ENCODE measurements at places on chromosomes 4 and X. TPM values are rescaled to one million over a fixed set of nuclear protein-coding genes. Genes with fewer than 3 reads are reported as not detected.

USP26 gene
- not detected for total RNA-seq

SASH3 gene
- total RNA-seq = 45.4 TPM

HTRA3 gene
- 7.1 TPM for total RNA-seq

JCHAIN gene
- 77.5 TPM for total RNA-seq

DMRTC1B gene
- total RNA-seq = not detected

NSG1 gene
- total RNA-seq = 4.5 TPM

C1GALT1C1 gene
- total RNA-seq = 31.7 TPM

- H3K4me3 ChIP-seq = no peak overlapping the region
- no peaks in the 10 kb centered on the region for H3K36me3 ChIP-seq
- H3K27ac ChIP-seq = no peak overlapping the region
- H3K4me1 ChIP-seq = no peaks in the 10 kb centered on the region
- H3K27me3 ChIP-seq = no peaks in the 10 kb centered on the region
- no peak for DNase-seq
Observed at GRCh38 chrX:130523460-130524394, 121.9 kb downstream of the RBMX2 start.

DNA sequence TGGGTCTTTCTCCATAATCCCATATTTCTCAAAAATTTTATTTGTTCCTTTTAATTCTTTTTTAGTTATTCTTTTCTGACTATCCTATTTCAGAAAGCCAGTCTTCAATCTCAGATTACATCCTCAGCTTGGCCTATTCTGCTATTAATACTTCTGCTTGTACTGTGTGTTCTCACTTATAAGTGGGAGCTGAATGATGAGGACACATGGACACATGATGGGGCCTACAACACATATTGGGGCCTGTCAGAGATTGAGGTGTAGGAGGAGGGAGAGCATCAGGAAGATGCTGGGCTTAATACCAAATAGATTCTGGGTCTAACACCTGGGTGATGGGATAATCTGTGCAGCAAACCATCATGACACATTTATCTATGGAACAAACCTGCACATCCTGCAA is 82.3 kb downstream of the MAGEE1 start:
- no peaks in the 10 kb centered on the region for H3K4me1 ChIP-seq
- no peak overlapping the region for H3K4me3 ChIP-seq
- no peaks in the 10 kb centered on the region for H3K27me3 ChIP-seq
- H3K27ac ChIP-seq = no peak overlapping the region

GRCh38 chrX:132671229-132671641 is 182.4 kb upstream of the MBNL3 start:
- no peak for DNase-seq
- no peak overlapping the region for H3K4me3 ChIP-seq
- no peaks in the 10 kb centered on the region for H3K27me3 ChIP-seq
- no peaks in the 10 kb centered on the region for H3K4me1 ChIP-seq
- H3K27ac ChIP-seq = no peak overlapping the region
- H3K36me3 ChIP-seq = no peaks in the 10 kb centered on the region

DNA sequence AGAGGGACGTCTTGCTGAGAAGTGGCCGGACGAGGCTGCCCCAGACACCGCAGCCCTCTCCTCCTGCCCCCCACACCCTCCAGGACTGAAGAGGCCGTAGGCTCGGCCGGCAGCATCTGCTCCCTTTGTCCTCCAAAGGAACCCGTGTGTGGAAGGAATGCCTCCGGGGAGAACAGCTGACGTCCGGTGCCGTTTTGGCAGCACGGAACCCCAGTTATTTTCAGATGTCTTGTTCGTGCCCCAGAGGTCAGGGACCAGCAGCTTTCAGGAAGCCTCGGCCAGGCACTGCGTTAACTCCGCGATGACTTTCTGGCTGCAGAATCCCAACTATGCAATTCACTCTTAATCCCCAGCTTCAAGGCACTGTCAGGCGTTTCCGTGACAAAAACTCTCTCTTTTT is 10.9 kb upstream of the PPP2R3B start:
- no peak overlapping the region for H3K27ac ChIP-seq
- H3K27me3 ChIP-seq = no peaks in the 10 kb centered on the region
- no peaks in the 10 kb centered on the region for H3K4me1 ChIP-seq
- DNase-seq = no peak

DNA sequence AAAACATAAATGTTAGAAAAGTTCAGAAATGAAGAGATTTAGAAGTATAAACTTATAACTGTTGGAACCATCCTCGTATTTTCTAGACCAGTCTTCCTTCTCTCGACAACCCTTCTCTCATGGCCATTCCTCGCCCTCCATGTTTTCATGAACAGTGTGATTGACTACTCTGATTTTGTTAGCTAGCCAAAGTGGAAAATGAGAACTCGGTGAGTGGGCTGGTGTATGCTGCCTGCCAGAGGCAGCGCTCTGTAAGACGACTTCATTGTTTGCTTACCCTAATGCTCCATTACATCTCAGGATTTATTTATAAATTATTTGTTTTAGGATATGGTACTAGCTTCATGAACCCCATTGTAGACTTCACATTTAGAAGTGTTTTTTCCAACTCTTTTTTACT is 153.0 kb downstream of the CBR4 start:
- H3K4me3 ChIP-seq = no peak overlapping the region
- DNase-seq = no peak
- H3K4me1 ChIP-seq = no peaks in the 10 kb centered on the region
- no peak overlapping the region for H3K27ac ChIP-seq
- H3K36me3 ChIP-seq = no peaks in the 10 kb centered on the region
- H3K27me3 ChIP-seq = no peaks in the 10 kb centered on the region

GRCh38 chr4:25088093-25088952 is 57.6 kb upstream of the LGI2 start:
- DNase-seq = no peak
- H3K4me3 ChIP-seq = no peak overlapping the region
- H3K27me3 ChIP-seq = no peaks in the 10 kb centered on the region
- no peak overlapping the region for H3K27ac ChIP-seq
- H3K4me1 ChIP-seq = peaks cover 14% of the 10 kb centered on the region
- H3K36me3 ChIP-seq = no peaks in the 10 kb centered on the region

- H3K4me1 ChIP-seq = no peaks in the 10 kb centered on the region
- peak overlapping the region; percentile 99 for H3K27ac ChIP-seq
- peak overlapping the region; percentile 94 for H3K4me3 ChIP-seq
- peak; percentile 88 for DNase-seq
Observed at GRCh38 chrX:41334363-41335197, 618 bp downstream of the DDX3X start.

GRCh38 chrX:45524805-45525204 is 324.1 kb upstream of the DIPK2B start:
- DNase-seq = no peak
- H3K4me1 ChIP-seq = no peaks in the 10 kb centered on the region
- H3K36me3 ChIP-seq = no peaks in the 10 kb centered on the region

- H3K4me1 ChIP-seq = no peaks in the 10 kb centered on the region
- H3K27me3 ChIP-seq = no peaks in the 10 kb centered on the region
- H3K27ac ChIP-seq = no peak overlapping the region
- no peak overlapping the region for H3K4me3 ChIP-seq
Observed at GRCh38 chr4:52843958-52844357, 18.2 kb upstream of the RASL11B start.

- no peaks in the 10 kb centered on the region for H3K27me3 ChIP-seq
- H3K4me3 ChIP-seq = no peak overlapping the region
- no peak overlapping the region for H3K27ac ChIP-seq
- no peaks in the 10 kb centered on the region for H3K4me1 ChIP-seq
Observed at GRCh38 chr4:34183926-34184325, 2060.4 kb downstream of the ARAP2 start.

DNA sequence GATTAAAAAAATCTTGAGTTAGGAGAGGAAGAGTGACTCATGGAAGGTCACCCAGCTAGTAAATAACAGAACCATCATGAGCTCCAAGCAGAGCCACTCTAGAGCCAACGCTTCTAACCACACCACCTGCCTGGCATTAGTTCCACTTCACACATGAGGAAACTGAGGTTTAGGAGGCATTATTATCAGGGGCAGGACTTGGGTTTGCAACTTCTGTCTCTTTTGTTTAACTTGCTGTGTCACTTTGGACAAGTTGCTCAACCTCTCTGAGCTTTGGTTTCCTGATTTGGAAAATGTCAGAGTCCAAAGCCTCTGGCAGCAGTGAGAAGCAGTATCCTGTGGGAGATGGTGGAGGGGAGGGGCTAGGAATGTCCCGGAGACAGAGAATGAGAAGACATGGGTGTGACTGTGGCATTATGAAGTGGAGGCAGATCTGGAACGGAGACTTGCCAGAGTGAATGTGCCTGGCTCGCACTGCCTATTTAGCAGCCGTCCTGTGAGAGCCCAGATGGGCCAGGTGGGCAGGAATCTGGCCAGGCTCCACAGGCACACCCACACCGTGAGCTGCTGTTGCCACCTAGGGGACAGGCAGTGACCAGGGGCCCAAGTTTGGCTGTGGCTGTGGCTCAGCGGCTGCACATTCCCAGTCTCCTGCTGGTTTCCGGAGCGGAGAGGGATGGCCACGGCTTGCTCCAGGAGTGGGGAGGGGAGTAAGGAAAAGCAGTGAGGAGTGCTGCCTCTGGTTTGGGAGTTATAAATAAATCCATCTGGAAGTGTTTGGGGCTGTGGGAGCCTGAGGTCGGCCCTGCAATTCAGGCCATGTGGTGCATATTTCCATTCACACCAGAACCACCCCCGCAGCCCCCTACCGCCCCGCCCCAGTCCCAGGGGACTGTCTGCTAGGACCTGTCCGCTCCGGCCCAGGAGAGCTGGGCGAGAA is 93.4 kb downstream of the NHSL2 start:
- H3K4me3 ChIP-seq = no peak overlapping the region
- H3K27me3 ChIP-seq = no peaks in the 10 kb centered on the region
- H3K36me3 ChIP-seq = no peaks in the 10 kb centered on the region
- H3K27ac ChIP-seq = no peak overlapping the region
- no peak for DNase-seq
- no peaks in the 10 kb centered on the region for H3K4me1 ChIP-seq

DNA sequence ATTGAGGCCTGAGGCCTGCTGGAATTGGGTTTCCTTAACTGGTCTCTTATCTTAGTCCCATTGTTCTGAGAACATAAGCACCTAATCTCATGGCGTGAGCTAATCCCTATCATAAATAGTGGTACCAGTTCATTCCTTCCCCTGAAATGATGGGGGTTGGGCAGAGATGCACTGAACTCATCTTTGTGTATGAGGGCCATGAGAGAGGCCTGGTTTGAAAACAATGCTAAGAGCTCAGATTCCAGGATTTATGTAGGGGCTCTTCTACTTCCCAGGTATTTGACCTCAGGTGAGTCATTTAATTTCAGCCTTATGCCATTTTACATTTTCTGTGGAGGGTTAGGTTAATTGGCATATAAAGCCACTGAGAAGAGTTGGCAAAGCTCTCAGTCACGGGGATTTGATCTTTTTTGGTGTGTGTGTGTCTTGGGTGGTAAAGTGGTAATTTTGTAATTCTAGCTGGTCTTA is 4.4 kb downstream of the RBM3 start:
- H3K27ac ChIP-seq = no peak overlapping the region
- H3K27me3 ChIP-seq = no peaks in the 10 kb centered on the region
- no peaks in the 10 kb centered on the region for H3K36me3 ChIP-seq
- H3K4me3 ChIP-seq = no peak overlapping the region

GRCh38 chrX:46165411-46165810 is 379.8 kb downstream of the ZNF674 start:
- no peak overlapping the region for H3K27ac ChIP-seq
- H3K4me3 ChIP-seq = no peak overlapping the region
- H3K36me3 ChIP-seq = no peaks in the 10 kb centered on the region
- DNase-seq = no peak
- no peaks in the 10 kb centered on the region for H3K27me3 ChIP-seq
- H3K4me1 ChIP-seq = no peaks in the 10 kb centered on the region

- no peaks in the 10 kb centered on the region for H3K4me1 ChIP-seq
- DNase-seq = no peak
- H3K36me3 ChIP-seq = no peaks in the 10 kb centered on the region
- no peak overlapping the region for H3K27ac ChIP-seq
- H3K27me3 ChIP-seq = no peaks in the 10 kb centered on the region
Observed at GRCh38 chrX:17842769-17843525, 18.2 kb downstream of the RAI2 start.

GRCh38 chr4:187480146-187481145 is 515.1 kb upstream of the ZFP42 start:
- H3K27ac ChIP-seq = no peak overlapping the region
- H3K36me3 ChIP-seq = no peaks in the 10 kb centered on the region
- H3K4me1 ChIP-seq = no peaks in the 10 kb centered on the region
- no peaks in the 10 kb centered on the region for H3K27me3 ChIP-seq

DNA sequence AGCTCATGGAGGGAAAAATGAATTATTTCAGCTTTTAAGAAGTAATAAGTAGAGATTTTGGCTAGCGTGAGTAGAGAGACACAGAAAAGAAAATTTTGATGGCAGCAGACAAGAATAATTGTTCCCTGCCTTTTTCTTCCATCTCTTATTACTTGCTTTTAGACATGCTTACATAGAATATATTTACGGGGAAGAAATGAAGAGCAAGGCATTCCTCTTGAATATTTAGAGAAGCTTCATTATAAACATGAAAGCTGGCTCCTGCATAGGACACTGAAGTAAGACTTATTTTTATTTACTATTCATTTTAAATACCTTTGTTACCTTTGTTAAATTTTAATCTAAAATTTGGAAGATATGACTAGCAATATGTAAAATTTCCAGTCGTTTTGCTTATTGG is 32.2 kb downstream of the DCK start:
- H3K27ac ChIP-seq = no peak overlapping the region
- no peaks in the 10 kb centered on the region for H3K4me1 ChIP-seq
- H3K4me3 ChIP-seq = no peak overlapping the region
- H3K36me3 ChIP-seq = no peaks in the 10 kb centered on the region
- no peak for DNase-seq

DNA sequence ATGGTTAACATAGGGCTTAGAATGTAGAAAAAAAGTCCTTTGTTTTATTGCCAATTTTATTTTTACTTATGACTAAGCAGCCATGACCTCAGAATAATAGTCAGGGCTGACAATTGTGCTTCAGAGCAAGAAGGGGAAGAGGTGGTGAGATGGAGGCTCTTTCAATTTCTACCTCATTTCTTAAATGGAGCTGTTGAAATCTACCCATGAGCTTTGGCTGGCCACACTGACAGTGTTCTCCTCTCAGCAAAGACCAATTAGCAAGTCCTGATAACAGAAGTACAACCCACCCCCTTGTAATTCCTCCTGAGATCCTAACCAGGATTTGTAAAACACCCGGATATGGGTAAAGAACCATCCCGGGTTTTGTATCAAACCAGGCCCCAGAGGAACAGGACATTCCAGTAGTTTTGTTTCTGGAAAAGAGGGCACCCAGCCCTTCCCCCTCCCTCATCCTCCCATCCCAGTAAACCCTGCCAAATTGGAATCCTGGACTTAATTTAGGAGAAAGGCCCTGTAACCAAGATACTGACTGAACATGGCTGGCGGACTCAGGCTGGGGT is at the start of gene HEPH:
Gene HEPH (plus strand): TSS at position 399 of the 563 bp plus-strand sequence. CDS start 6,324 bp downstream, outside the sequence.
- DNase-seq = no peak
- H3K27me3 ChIP-seq = no peaks in the 10 kb centered on the region
- no peak within 1 kb of the TSS for H3K4me3 ChIP-seq
- H3K36me3 ChIP-seq = no peaks in the 10 kb centered on the region

- no peaks in the 10 kb centered on the region for H3K4me1 ChIP-seq
- no peaks in the 10 kb centered on the region for H3K27me3 ChIP-seq
- no peak overlapping the region for H3K27ac ChIP-seq
Observed at GRCh38 chr4:185138161-185138560, 4.9 kb upstream of the SLC25A4 start.

DNA sequence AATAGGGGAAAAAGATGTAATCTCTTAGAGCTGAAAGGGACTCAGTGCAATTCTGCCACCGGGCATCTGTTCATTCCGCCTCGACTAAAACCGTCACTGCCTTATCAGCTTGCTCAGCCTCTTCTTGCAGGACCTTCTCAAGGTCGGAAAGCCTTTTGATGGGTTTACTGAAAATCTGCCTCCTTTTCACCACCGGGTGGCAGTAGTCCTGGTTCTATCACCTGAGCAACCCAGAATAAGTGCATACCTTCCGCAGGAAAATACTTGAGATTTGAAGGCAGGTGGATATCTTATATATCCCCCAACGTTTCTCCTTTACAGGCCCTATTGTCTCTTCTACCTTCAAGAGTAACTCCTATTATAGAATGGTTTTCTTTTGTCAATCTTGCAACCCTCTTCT is 103.4 kb upstream of the PAK3 start:
- no peaks in the 10 kb centered on the region for H3K27me3 ChIP-seq
- DNase-seq = peak; percentile 48
- H3K4me3 ChIP-seq = no peak overlapping the region
- H3K36me3 ChIP-seq = no peaks in the 10 kb centered on the region
